ENCODE measurements at places on chromosomes 7 and 10. TPM values are rescaled to one million over a fixed set of nuclear protein-coding genes. Genes with fewer than 3 reads are reported as not detected.

DNA sequence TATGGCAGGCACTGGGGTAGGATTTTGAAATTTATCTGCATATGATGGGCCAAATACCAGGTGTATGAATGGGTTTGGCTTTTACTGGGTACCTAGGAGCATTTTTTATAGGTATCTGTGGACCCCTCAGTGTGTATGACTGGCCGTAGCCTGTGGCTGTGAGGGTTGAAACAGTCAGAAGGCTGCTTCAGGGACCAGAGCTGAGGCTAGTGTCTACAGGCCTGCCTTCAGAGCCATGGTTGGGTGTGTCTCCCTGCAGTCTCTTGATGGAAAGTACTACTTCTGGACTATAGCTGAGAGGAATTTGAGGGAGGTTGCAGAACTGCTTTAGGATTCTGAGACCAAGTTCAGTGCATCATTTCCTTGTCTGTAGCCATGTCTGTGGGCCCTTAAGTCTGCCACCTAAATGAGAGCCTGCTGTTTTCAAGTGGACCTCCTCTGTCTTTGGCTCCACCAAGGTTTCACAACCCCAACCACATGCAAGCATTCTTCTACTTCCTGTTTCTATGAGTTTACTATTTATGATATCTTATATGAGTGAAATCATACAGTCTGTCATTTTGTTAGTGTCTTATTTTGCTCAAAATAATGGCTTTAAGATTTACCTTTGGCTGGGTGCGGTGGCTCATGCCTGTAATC lies 19.9 kb upstream of the ZNF138 start:
- no peak for DNase-seq

GRCh38 chr10:116704926-116705325 lies 37.4 kb downstream of the HSPA12A start:
- no peak for DNase-seq

GRCh38 chr10:29535778-29536453 lies 98.9 kb downstream of the SVIL start:
- no peak for DNase-seq

- peak; percentile 58 for DNase-seq
Measured at GRCh38 chr10:1677307-1677939, 59.9 kb downstream of the ADARB2 start.

- DNase-seq: no peak
Measured at GRCh38 chr10:91935886-91936285, 12.3 kb downstream of the BTAF1 start.

DNA sequence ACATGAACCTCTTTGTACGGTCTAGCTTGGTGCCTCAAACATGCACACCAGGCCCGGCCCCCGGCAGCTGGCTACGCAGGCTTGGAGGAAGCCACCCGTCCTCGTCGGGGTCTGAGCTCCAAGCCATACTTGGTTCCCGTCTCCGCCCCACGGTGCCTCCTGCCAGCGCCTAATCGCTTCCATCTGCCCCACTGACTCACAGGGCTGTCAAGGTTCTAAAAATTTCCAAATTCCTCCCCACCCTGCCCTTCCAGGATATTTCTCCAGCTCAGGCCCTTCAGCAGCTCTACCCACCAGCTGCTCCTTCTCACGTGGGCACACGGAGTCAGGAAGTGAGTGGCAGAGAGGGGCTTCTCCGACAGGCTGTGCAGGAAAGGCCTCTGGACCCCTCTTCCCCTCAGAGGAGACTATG lies 38.8 kb downstream of the TMEM270 start:
- DNase-seq: peak; percentile 98

DNA sequence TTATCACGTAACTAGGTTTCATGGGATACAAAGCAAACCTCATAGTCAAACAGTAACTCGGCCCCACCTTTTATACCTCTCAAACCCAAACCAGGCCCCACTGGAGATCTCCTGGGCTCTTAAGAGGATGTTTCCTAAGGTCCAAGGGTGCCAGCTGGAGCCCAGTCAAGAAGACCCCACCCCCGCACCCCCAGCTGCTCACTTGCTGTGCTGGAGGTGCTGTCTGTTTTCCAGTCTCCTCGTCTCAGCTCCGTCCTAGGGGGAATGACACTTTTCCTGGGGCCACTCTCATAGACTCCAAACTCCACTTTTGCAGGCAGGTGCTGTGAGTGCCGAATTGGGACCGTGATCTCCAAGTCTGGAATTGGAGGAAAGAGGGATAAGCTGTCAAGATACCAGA lies 22.7 kb upstream of the TM9SF3 start:
- DNase-seq: no peak

- no peak for DNase-seq
Measured at GRCh38 chr10:96691761-96692160, 28.6 kb downstream of the PIK3AP1 start.

DNA sequence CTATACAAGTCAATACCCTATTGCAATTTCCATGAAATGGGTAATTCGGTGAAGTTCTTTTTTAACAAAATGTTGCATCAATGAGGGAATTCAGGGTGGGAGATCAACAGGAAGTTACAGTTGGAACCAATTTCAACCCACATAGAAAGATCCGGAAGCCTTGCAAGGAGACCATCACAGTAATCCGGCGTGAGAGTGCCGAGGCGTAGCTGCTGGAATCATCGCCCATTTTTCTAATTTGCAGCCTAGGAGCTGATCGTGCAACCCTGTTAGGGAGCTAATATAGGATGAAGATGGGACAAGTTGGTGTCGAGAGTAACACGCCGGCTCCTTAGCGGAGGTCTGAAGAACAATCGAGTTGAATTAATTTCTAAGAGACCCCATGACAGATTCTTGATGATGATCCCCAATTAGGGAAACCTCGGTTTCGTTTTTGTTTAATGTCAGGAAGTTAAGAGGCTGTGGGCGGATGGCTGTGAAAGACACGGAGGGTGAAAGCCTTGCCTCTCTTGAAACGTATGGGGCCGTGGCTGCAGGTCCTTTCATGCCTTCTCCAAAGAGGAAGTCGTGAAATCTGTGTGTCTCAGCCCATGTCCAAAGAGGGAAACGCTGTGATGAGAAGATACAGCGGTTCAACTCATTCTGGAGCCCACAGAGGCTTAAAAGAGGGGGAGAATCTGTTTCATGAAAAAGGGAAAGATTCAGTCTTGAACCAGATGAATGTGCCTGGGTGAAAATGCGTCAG lies 51.2 kb upstream of the CARD11 start:
- DNase-seq: no peak

- DNase-seq: peak; percentile 93
Measured at GRCh38 chr10:44958196-44958897, 1.3 kb upstream of the RASSF4 start.

DNA sequence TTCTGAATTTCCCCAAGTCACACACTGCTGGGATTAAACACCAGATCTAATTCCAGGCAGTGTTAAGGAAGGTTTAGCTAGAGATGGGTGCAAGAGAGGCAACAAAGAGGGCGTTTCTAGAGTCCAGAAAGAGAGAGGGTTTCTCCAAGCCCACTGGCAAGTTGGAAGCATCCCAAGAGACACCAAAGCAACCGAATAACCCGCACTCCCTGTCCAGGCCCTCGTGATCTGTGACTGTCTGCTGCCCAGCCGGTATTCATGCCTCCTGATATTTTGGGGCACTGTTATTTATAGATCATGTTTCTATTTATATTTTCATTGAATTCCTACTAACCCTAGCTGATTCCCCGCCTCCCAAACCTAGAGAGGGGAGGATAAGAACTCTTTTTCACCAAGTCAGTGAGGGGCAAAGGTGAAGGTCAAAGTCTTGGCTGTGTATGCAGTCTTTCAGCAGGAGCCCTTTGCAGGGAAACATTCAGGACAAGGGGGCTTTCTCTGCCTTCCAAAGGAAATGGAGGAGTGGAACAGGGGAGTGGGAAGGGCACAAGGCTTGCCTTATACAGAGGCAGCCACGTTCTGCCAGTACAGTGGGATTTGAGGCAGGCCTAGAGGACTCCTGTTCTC lies 103.6 kb downstream of the SH3PXD2A start:
- DNase-seq: no peak

- peak; percentile 52 for DNase-seq
Measured at GRCh38 chr10:6072215-6072934, 10.2 kb upstream of the IL2RA start.

- DNase-seq: no peak
Measured at GRCh38 chr7:158432369-158433341, 155.0 kb downstream of the PTPRN2 start.

GRCh38 chr7:73364006-73364728 lies 36.2 kb downstream of the FKBP6 start:
- peak; percentile 70 for DNase-seq

- DNase-seq: peak; percentile 41
Measured at GRCh38 chr10:102334101-102334500, 61.4 kb upstream of the NFKB2 start.

CROT gene
- 20.0 TPM for total RNA-seq

NRCAM gene
- 0.88 TPM for total RNA-seq

PPP1R3C gene
- total RNA-seq: 73.4 TPM

SLC26A5 gene
- total RNA-seq: not detected

BMPER gene
- total RNA-seq: 9.7 TPM
